Right ventricle myocardium inferior (tissue), 1 donor: ENCODE measurements at places on chromosomes 16 and 17.

DNA sequence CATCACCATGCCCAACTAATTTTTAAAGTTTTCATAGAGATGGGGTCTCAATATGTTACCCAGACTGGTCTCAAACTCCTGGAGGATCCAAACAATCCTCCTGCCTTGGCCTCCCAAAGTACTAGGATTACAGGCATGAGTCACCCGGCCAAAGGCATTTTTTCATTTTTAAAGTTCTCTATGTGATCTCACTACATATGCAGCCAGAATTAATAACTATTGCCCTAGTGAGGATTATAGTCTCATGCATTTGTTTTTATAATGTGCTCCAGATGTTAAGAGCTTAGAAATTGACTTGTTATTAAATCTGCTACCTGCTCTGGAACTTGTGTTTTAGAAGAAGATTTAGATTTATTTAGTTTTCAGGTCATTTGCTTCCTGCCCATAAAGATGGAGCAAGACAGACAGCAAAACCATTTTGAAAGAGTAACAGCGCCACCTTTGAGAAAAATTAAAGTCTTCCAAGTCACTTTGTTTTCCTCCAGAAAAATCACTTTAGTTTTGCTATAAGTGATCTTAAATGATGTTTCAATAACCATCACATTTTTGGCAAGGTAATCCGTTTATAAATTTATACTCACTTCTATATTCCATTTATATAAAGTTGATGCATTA lies 79.5 kb downstream of the CA4 start:
- no peak for DNase-seq

- peak; percentile 56 for DNase-seq
Observed at GRCh38 chr16:68389006-68389405, 59.3 kb downstream of the SMPD3 start.

- DNase-seq = no peak
Observed at GRCh38 chr17:32836527-32836926, 40.4 kb downstream of the MYO1D start.

DNA sequence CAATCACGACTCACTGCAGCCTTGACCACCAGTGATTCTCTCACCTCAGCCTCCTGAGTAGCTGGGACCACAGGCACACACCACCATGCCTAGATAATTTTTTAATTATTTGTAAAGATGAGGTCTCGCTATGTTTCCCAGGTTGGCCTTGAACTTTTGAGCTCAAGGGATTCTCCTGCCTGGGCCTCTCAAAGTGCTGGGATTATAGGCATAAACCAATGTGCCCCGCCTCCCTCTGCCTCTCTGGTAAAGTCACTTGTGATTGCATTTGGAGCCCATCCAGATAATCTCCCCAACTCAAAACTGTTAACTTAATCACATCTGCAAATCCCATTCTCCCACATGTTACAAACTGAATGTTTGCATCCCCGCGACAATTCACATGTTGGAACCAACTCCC lies 11.8 kb upstream of the PECAM1 start:
- DNase-seq = no peak

- DNase-seq = no peak
Observed at GRCh38 chr17:66514227-66514806, 211.9 kb downstream of the PRKCA start.

- no peak for DNase-seq
Observed at GRCh38 chr16:9647981-9648701, 534.1 kb downstream of the GRIN2A start.

- DNase-seq = no peak
Observed at GRCh38 chr16:8326232-8326631, 264.1 kb downstream of the TMEM114 start.

- DNase-seq = no peak
Observed at GRCh38 chr17:61436273-61436672, 15.9 kb upstream of the TBX4 start.

GRCh38 chr17:17313350-17313991 lies 10.3 kb downstream of the NT5M start:
- no peak for DNase-seq

DNA sequence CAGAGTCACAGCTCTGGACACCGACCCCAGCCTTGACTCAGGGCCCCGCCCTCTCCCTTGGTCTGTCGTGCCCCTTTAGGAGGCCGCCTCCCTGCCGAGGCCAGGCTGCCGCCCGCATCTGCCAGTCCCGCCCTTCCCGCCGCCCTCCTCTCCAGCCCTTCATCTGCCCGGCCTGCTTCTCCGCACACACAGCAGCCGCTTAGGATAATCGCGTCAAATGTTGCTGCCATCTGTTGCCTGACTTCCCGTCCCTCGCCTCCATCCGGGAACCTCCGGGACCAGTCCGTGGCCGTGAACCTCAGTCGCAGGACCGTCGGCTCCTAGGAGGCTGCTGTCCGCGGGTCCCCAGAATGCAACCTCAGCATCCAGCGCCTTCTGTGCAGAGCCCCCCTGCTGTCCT lies 11.9 kb downstream of the GSE1 start:
- no peak for DNase-seq

- peak; percentile 31 for DNase-seq
Observed at GRCh38 chr17:17125136-17126084, 80.7 kb downstream of the PLD6 start.
